Kidney glomerular epithelial cell (primary cell): ENCODE measurements at places on chromosomes 5 and 9.

- DNase-seq: no peak
These were observed 206.8 kb downstream of the SAXO1 start for GRCh38 chr9:18826248-18826647.

DNA sequence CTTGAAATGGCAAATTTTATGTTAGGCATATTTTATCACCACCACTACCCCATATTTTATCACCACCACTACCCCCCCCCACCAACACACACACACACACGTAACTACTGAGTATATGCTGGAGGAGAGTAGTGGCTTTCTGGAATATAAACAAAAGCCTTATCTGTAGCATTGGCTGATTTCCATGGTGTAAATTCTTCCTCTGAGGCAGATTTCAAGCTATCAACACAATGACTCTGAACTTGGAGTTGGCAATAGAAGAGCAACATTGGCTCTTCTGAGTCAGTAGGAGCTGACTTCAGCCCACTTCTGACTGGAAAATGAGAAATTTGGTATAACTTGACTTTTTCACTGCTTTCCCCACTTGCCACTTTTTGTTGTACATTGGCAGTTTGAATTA lies 143.0 kb downstream of the CAVIN4 start:
- DNase-seq: no peak

GRCh38 chr5:177537389-177538361 lies 16.7 kb downstream of the FAM193B start:
- DNase-seq: peak; percentile 86

- DNase-seq: peak; percentile 48
These were observed 16.4 kb upstream of the C5orf58 start for GRCh38 chr5:170216257-170216864.

- no peak for DNase-seq
These were observed 284.5 kb upstream of the PTGER4 start for GRCh38 chr5:40395251-40395650.

DNA sequence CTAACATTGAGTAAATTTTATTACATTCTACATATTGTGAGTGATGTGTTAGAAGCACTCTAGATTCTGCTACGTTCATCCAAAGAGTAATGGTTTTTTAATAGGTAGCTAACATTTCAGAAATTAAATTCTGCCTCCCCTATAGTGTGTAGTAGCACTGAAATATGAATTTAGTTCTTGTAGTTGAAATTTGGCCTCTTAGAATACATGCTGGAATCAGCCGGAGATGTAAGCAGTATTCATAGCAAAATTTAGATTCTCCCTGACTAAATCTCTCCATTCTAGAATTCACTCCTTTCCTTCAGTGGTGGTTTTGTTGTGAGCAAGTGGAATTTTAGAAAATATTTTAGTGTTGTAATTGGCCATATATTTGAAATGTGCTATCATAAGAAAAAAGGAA lies 799.9 kb upstream of the CDH10 start:
- no peak for DNase-seq

DNA sequence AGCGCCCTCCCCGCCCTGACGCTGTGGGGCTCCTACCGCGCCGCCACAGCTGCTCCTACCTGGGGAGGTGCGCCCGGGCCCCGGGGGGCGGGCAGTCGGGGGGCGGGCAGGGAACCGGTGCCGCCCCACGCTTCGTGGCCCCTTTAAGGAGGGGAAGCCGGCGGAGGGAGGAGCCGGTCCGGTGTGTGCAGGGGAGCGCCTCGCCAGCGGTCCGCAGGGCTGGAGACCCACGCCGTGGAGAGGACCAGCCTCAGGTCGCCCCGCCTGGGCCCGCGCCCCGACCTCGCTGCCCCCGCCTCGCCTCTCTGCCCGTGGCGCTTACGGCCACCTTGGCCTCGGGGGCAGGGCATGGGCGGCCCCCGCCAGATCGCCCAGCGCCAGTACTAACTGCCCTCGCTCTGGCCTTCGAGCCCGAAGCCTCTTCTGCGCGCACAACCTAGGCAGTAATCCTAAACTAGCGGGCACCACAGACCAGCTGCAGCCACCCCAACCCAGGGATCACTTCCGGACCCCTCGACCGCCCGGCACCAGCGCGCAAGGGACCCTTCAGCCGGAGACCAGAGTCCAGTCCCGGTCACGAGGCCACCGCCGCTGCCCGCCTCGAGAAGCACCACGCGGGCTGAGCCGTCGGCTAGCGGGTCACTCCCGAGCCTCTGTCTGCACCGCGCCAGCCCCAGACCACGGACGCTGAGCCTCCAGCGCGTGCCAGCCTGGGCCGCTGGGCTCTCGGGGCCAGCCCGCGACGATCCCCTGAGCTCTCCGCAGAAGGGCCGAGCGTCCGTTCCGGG lies at the start of gene FOXE1:
Gene FOXE1, plus strand, starts transcription at position 171 of the 788 bp plus-strand sequence. CDS start 689 bp downstream, outside the sequence.
- no peak for DNase-seq

DNA sequence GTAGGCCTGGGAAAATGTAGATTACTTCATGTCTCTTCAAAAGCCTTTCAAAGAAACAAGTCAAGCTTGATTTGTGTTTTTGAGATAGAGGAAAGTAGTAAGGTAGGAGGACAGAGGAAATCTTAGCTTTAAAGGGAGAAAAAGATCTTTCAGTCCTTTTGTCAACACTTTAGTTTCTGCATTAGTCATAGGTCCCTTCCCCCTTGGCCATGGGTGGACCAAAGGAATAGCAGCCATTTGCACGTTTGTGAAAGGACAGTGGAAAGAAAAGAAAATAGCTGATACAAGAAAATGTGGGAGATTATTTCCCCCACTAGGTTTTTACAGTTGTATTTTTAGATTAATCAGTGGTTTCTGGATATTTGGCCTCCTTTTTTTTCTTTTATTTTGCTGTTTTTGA lies 121.9 kb upstream of the GRHPR start:
- no peak for DNase-seq

GRCh38 chr9:121860213-121860612 lies 208.8 kb downstream of the DAB2IP start:
- DNase-seq: no peak

DNA sequence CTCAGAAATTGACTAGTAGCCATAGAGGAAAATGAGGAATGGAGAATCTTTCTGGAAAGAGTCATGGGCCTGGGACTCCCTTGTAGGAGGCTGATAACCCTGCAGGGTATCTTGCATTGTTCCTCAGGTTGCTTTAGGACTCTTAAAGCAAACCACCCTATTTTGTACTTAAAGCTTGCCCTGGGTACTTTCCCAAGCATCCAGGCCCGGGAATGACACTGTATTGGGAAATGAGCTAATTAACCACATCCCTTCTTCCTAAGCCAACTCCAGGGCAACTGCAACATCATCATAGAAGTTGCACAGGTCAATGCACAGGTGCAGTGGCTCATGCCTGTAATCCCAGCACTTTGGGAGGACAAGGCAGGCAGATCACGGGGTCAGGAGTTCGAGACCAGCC lies 55.9 kb downstream of the UGCG start:
- peak; percentile 88 for DNase-seq

DNA sequence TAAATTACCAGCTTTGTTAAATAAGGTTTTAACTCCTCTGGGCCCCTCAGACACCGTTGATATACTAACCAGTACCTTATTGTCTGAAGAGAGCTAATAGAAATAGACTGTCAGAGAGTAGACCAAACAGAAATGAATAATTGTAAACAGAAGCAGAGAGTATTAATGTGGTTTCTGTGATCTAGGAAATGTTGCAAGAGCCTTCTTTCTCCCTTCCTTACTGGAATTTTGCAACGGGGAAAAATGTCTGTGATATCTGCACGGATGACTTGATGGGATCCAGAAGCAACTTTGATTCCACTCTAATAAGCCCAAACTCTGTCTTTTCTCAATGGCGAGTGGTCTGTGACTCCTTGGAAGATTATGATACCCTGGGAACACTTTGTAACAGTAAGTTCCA lies 5.1 kb downstream of the TYRP1 start:
- no peak for DNase-seq

DNA sequence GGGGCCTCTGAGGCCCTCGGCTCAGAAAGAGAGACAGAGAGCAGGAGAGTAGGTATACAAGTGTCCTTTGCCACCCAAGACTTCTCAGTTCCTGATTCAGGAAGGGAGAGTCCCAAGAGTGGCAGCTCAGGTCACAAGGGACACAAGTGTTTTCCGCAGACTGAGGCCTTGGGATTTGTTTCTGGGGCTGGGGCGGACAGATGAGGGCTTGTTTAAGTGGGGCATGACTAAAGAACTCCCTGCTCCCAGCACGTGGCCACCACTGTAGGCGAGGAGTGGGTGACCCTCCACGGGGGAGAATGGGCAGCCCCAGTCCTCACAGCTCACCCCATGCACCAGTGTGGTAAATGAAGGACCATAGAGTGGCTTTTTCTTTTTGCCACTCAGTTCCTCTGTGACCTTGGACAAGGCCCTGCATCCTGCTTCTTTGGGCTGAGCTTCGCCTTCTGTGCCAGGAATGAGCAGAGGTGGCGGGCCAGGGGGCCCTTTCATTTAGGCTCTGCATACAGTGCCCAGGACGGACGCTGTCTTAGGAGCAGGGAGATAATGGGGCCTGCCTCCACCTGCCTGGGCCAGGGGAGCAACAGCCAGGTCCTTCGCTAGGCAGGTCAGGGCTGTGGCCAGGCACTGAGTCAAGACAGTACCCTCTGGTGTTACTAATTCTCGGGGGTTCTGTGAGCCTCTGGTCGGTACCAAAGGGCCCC lies 50.8 kb downstream of the AMBP start:
- DNase-seq: no peak

GRCh38 chr5:42751044-42751443 lies 5.6 kb upstream of the CCDC152 start:
- no peak for DNase-seq

- DNase-seq: no peak
These were observed 4.1 kb downstream of the AKNA start for GRCh38 chr9:114383521-114384231.

DNA sequence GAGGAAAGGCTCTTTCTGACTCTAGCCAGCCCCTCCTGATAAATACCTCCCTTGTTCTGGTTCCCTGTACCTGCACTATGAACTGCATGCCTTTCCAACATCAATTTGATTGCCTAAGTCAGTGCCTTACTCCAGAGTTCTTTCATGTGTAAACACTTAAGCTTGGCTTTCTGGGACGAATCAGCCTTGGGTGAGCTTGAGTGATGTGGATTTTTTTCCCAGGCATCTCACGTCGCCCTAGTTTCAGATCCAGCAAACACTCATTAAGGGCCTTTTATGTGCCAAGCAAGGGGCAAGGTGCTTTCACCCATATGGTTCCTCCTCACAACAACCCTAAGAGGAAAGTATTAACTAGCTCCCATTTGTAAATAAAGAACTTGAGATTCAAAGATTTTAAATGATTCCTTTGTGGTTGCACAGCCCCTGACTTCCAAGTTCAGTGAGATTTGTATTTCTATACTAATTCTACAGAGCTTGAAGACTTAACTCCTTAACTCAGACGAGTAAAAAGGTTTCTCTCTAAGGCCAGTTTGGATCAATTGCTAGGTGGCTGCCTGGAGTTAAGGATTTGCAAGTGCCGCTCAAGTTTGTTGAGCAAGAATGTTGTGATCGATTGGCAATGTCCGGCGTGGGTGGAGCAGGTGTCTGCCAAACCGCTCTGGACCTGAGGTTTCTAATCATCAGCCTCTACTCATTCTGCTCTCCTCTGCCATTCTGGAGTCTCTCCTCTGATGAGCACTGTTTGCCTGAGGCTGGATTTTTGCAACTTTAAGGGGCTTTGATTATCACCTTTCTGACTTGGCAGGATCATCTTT lies 20.2 kb upstream of the TJP2 start:
- no peak for DNase-seq

DNA sequence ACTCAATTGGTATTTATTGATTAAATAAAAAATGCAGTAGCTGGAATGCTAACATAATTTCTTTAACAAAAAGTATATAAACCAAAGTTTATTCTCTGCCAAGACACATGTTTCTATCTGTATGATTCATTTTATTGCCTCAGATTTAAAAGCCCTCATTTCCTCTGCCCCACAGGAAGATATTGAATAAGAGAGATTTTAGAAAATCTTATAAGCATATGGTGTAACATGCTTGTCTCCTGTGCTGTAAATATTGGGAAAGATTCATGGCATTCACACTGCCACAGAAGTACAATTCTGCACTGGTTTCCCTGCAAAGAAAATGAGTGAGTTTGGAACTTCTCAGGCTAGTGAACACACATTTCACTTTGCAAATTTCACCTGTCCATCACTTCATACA lies 134.9 kb upstream of the FBXL7 start:
- DNase-seq: no peak

DNA sequence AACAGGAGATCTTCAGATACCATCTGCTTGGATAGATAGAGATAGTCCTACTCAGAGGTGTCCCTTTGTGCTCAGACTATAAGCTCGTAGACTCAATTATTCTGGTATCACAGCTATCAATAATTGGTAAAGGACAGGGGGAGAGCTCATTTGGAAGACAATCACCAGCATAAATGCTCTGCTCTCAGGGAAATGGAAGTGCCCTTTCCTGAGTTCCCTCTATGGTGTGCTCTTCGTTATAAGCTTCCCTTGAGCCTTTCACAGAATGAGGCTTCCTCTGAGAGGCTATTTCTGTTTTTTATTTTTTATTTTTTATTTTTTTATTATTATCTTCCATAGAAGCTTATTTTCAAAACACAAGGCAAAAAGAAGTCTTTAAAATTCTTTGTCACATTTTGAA lies 1155.7 kb upstream of the DMAC1 start:
- no peak for DNase-seq

DNA sequence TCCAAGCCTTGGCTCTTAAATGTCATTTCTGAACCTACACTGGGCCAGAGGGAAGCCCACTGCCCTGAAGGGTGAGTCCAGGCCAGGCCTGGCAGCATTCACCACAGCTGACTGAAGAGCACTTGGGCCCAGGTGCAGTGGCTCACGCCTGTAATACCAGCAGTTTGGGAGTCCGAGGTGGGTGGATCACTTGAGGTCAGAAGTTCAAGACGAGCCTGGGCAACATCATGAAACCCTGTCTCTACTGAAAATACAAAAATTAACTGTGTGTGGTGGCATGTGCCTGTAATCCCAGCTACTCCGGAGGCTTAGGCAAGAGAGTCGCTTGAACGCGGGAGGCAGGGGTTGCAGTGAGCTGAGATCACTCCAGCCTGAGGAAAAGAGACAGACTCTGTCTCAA lies 5.1 kb downstream of the CCIN start:
- no peak for DNase-seq

DNA sequence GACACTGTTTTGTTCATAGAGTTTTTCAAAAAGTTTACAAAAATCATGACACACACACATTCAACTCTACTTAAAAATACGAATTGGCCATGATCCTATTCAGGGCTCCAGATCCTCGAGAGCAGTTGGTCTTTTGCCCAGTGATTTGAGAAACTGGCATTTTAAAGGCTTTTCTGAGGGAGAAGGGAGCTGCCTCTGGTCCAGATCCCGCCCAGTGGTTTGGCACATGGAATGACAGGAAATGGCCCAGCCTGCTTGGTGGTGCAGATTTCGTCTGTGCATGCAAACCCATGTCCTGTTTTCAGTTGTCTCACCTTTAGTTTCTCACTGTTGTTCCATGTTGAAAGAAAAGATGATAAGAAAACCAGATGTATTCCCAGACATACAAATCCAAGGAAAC lies 3.6 kb downstream of the CAMK4 start:
- no peak for DNase-seq
